Ammon's horn (tissue), 1 donor: ENCODE measurements at places on chromosomes 1 and 21.

GRCh38 chr1:15282810-15283474 lies 35.9 kb downstream of the FHAD1 start:
- no peak for DNase-seq

DNA sequence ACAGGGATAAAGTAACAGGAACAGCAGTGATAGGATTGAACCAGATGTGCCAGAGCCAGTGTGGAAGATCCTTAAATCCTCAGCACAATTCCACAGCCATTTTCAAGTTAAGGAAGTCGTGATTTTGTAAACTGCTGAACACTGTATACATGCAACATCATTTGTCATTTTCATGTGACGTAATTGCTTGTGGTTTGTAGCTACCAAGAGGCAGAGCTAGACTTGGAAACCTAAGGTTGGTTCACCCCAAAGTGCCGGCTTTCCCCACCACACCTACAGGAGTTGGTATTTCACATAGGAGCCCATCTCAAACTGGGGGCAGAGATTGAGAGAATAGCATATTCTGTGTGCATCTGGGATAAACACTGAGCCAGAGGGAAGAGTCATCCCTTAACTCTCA lies 113.9 kb downstream of the CAPN8 start:
- DNase-seq, result no peak

- no peak for DNase-seq
Measured at GRCh38 chr1:115059316-115059715, 29.7 kb downstream of the TSHB start.

DNA sequence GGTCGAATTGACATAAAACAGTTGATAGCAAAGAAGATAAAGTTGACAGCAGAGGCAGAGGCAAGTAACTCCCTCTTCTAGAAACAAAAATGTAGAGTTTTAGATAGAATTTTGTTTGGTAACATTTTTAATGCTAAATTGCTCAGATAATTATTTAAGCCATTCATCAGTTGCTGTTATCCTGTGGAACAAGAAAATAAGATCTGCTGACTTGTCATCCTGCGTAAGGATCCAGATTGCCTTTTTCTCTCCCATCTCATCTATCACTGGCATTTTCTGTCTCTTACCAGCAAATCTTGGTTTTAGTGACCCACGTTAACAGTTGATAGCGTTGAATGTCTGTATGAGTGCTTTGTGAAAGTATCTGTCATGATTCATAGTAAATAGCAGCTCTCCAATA lies 29.8 kb downstream of the SOAT1 start:
- no peak for DNase-seq

DNA sequence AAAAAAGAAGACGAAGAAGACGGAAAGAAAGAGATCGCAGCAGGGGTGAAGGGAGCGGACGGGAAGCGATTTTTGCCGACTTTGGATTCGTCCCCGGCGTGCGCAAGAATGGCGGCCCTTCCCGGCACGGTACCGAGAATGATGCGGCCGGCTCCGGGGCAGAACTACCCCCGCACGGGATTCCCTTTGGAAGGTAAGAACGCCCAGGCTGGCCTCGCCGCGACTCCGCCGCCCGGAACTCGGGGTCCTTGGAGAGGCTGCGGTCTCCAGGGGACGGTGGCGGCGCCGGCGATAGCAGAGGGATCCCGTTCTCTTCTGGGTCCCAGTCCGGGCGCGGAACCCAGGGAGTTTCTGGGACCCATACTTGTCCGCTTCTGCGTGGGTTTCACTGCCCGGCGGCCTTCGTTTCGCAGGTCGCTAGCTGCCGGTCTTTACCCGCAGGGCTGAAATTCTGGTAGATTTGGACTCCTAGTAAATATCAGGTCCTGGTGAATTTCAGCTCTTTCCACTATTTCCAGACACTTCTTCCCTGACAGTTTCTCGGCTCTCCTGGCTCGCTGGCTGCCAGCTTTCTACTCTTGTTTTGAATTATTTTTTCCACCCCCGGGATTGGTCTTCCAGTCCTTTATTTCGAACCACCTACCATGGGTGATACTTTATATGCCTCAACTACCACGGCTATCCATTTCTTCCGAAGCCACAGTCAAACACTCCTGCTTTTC lies 1.0 kb downstream of the PAX7 start:
- no peak for DNase-seq

GRCh38 chr1:218350801-218351266 lies 5.7 kb downstream of the TGFB2 start:
- no peak for DNase-seq

DNA sequence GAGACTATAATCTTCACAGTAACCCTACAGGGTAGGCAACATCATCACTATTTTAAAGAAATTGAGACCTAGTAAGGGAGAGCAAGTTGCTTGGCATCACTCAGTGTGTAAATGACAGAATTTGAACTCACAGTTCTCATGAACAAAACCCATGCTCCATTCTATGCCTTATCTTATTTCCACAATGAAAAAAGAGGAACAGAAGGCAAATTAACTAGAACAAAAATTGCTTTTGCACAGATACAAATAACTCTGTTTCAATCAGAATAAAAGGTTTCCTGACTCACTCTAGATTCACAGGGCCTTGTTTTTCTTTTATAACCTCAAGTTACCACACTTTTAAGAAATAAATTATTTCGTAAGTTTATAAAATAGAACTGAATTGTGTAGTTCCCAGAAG lies 90.1 kb downstream of the UCHL5 start:
- DNase-seq, result no peak

- DNase-seq, result no peak
Measured at GRCh38 chr1:1183833-1184775, 10.4 kb downstream of the TTLL10 start.

DNA sequence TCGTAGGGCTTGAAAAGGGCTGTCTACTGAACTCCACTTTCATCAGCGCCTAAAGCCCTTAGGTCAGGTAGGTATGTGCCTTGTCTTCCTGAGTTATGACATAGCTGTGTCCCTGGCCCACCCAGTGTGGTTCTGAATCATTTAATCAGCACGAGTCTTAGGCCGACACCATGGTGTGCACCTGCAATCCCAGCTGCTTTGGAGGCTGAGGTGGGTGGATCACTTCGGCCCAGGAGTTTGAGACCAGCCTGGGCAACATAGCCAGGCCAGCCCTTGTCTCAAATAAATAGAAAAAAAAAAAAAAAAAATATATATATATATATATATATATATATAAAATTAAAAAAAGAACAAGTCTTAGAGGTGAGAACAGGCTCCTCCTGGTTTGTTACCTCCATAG lies 15.8 kb downstream of the LRRC71 start:
- DNase-seq, result no peak
